ENCODE measurements at places on chromosomes 1 and 21.
A peak's percentile ranks its signal among the peaks of the same experiment; 100 is the strongest.

GRCh38 chr1:20494609-20495311, 8.8 kb upstream of the CAMK2N1 start:
- peak; percentile 92 for DNase-seq

DNA sequence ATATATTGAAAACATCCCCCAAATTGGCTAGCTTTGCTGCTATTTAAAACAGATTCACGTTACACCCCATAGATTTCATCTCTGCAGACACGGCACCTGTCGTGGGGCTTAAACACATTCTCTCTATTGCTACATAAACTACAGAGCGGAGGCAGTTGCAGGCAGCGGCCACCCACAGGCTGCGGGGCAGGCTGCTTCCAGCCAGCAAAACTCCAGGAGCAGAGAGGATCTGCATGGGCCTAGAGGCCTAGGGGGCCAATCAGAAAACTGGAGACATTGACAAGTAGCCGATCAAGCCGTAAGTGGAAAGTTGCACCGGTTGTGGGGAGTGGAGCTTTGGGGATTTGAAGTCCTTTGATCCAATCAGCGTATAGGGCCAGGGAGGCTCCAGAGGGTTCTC, 129.0 kb upstream of the KLHDC7A start:
- DNase-seq: no peak

GRCh38 chr1:169060919-169061639, 45.4 kb upstream of the ATP1B1 start:
- DNase-seq: no peak

GRCh38 chr1:53519421-53519820, 60.2 kb downstream of the DMRTB1 start:
- no peak for DNase-seq

DNA sequence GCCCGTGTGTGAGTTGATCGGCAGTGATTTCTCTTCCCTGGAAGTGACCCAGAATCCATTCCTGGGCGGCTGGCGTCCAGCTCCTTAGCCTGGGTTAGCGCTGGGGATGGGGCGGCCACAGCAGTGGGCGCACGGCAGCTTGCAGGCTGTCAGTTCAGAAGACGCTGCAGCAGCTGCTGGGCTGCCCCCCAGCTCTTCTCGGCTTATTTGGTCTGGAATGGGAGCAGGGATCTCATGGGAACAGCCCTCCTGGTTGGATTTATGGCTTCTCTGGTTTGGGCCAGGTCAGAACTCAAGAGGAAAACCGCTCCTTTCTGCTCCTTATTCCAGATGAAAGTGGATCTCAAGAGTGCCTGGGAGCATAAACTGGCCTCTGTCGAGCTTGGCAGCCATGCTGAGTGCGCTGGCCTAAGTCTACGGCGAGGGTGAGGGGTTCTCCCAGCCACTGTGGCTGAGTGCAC, 148.2 kb downstream of the PRDM16 start:
- no peak for DNase-seq

DNA sequence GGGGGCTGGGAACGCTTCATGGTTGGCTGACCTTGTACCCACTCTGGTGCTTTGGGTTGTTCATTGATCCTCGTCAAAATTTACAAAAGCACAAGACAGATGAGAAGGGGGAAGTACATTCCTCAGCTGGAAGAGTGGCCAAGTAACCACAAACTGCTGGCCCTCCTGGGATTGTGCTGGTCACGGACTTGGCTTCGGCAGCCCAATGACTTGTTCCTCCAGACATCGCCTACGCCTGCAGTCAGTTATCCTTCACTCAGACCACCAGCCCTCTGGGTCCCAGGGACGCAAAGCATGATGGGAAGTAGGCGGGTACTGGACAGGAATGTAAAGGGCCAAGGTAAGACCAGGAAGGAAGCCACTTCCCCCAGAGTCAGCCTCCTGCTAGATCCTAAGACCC, 53.1 kb downstream of the LMX1A start:
- no peak for DNase-seq

- DNase-seq: no peak
Observed at GRCh38 chr1:15723631-15724246, 12.3 kb upstream of the SLC25A34 start.

DNA sequence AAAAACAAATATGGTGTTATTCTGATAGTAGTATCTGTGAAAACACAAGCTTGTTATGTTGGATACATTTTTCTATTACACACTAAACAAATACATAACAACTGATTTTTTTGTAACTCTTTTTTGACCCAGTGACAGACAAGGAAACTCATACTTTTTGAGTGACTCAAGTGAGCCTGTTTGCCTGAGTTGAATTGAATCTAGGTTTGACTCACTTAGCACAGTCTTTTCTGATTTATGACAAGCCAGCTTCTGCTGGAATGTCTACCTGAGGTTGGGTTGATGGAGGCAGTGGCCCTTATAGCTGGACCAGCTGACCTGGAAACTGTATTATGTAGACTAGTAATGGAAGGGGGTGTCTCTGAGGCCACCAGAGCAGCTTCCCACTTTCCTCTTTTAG, 4.2 kb upstream of the CLCA4 start:
- DNase-seq: peak; percentile 61

DNA sequence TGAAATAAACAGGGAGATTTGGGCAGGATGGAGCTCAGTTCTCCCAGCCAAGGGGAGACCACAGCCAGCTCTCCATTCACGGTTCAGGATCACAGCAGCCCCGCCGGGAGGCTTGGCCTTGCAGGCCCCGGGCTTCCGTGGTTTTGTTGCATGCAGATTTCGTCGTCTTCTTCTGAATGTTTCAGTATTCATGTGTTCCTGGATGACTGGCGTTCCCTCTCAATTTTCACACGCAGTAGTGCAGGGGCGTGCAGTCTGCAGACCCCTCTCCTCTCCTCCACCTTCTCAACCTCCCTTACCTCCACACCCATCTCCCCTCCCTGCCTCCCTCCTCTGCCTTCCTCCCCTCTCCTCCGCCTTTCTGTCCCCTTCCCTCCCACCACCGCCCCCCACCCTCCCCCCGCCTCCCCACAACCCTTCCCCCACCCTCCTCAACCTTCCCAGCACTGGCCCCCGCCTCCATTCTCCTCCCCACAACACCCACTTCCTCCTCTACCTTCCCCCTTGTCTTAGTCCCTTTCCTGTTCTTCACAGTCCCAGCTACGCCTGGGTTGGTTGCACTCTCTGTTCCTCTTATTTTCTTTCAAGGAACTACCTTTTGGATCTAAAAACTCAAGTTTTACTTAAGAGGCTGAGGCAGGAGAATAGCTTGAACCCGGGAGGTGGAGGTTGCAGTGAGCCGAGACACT, 8.4 kb upstream of the SLC19A1 start:
- DNase-seq: no peak

DNA sequence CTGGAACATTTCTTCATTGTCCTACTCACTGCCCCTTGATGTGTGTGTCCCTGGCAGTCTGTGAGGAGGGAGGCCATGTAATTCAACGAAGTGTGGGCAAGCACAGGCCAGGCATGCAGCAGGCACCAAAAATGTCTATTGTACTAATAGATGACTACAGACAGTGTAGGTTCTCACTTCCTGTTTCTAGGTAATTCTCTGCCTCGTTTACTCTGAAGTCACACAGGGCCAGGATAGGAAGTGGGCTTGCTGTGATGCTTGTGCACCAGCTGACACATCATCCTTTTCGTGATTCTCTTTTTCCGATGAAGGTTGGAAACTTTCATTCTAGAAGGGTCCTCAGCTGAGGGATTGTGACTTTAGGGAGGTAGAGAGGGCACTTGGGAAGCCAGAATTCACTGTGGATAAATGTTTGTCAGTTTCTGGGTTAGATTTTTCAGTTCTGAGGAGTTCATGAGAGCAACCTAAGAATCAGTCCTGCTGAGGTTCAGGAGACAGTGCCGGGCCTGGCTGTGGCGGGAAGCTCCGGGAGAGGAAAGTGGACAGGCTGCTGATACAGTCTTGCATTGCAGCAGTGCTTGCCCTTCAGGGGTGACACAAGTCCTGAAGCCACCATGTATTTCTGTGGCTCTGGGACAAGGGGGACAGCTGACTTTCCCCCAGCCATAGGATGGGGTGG, 4.3 kb upstream of the CSF1 start:
- peak; percentile 17 for DNase-seq

GRCh38 chr1:171506525-171507304, 21.4 kb downstream of the PRRC2C start:
- no peak for DNase-seq

GRCh38 chr1:33930346-33931110, 66.6 kb downstream of the HMGB4 start:
- DNase-seq: no peak

DNA sequence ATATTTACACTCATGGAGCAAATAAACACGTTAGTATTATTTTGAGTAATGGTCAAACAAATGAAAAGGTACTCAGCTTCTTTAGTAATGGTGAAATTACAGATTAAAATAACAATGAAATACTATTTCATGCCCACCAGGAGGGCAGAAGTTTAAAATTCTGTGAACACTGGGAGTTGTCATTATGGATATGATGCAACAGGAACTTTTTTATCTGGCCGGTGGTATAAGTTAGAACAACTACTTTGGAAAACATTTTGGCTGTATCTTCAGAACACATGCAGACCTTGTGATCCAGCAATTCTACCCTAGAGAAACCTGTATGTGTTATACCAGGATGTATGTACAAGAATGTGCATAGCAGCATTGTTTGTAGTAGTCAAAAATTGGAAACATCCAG, 23.2 kb upstream of the PPP1R8 start:
- no peak for DNase-seq

DNA sequence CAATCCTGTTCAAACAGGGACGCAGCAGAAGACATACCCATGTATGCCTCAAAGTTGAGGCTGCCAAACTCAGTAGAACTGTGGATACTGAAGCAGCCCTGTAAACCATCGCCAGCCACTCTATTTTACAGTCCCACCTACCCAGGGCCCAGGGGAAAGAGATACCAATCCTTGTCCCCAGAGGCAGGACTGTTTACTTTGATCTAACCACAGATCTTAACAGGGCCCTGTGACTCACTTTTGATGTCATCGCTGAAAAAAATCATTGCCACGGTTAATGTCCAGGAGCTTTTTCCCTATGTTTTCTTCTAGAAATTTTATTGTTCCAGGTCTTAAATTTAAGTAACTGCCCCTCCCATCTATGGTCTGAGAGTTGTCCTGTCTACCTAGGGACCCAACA, 538.4 kb upstream of the NCAM2 start:
- DNase-seq: peak; percentile 30

DNA sequence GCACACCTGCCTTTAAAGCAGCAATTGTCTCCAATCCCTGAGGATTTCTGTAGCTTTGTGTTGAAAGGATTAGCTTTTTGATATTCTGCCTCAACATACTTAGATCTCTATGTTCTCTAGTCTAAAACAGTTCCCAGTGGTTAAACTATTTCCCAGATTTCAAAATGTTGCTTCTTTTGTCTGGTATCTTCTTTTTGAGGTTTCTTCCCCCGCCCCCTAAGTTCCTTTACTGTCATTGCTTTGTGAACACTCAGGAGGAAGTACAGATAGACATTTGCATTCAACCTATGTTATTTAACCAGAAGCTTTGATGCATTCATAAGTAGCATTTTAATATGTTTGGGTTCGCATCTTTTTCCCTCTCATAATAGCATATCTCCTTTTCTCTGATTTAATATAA, 33.5 kb downstream of the CYYR1 start:
- no peak for DNase-seq

DNA sequence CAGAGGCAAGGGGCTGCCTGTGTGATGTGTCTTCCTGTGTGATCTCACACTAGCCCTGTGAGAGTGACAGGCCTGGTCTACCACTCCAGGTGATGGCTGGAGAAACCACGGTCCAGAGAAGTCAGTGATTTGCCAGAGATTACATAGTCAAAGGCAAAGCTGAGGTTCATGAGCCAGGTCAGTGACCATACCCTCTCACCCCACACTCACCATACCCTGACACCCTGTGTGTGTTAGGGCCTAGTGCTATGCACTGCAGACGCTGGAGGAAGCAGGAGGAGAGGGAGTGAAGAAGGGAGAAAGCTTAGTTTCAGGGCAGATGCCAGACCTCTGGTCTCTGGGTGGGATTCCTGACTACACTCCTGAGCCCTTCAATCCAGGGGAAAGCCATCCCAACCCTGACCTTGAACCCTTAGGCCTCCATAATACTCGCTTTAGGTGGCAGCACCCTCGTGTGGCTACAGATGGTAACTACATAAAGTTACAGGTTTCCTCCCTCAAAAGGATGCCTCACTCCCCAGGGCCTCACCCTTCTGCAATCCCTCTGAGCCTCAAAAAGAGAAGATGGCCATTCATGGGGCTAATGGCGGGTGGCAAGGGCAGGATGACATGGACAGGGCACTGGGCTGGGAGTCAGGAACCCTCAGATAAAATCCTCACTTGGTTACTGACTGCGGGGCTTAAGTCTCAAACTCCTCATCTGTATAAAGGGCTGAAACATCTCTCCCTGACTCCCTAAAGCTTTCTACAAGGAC, 20.8 kb upstream of the SDC3 start:
- peak; percentile 71 for DNase-seq

- DNase-seq: no peak
Observed at GRCh38 chr1:66517959-66518358, 16.0 kb upstream of the SGIP1 start.

DNA sequence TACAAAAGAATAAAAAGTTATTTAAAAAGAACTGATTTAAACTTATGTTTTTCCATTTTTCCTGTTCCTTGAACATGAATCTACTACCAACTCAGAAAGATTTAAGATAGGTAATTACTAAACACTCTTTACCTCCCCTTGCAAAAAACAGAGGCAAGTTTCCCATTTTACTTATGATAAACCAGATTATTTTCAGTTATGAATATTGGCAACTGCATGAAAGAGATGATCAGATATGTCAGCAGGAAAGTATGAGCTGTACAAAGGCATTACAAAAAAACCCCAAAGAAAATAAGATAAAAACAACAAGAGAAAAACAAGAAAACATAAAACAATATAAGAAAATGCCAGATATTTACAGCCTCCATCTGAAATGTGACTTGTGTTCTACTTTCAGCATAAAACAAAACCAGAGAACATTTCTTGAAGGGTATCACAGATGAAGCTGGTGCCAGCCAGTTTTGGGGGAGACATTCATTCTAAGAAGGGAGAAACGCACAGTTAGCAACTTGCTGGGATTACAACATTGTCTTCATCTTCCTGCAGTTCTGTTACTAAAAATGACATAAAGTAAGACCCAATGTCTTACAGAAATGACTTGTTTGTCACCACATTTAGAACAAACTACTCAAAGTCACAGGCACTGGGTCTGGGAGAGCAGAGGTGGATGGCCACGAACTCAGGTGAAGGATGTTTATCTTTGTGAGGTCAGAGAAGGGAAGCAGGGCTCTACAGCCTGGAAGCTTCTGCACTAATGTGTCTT, 19.1 kb downstream of the ZC3H12A start:
- no peak for DNase-seq

- peak; percentile 40 for DNase-seq
Observed at GRCh38 chr21:36839123-36839522, 127.3 kb downstream of the HLCS start.

- DNase-seq: peak; percentile 61
Observed at GRCh38 chr1:93874025-93874651, 4.9 kb downstream of the DNTTIP2 start.

Data from ELR (cell line).